ENCODE measurements at places on chromosomes 5 and 9.

DNA sequence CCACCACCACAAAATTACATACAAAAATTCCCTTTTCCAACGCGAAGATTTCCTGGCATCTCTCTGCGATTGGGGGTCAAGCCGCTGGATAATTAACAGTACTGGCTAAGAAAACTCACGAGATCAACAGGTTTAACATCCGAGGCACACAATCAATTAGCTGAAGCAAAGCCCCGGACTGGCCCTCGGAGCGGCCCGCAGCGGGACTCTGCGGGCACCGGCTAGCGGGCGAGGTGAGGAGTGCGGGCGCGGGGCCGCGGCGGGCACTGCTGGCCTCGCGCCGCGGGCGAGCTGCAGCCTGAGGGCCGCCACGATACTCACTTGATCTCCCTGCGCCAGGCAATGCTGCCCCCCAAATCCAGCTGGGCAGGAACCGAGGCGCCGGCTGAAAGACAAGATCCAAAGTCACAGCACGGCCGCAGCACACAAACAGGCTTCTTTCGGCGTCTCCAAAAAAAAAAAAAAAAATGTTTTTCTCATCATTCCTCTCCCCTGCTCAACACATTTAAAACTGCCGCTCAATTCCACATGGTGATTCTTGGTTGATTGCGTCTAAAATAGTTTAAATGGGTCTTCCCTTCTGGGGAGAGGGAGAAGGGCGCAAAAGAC is 210.2 kb downstream of the MEF2C start:
- DNase-seq, result no peak

DNA sequence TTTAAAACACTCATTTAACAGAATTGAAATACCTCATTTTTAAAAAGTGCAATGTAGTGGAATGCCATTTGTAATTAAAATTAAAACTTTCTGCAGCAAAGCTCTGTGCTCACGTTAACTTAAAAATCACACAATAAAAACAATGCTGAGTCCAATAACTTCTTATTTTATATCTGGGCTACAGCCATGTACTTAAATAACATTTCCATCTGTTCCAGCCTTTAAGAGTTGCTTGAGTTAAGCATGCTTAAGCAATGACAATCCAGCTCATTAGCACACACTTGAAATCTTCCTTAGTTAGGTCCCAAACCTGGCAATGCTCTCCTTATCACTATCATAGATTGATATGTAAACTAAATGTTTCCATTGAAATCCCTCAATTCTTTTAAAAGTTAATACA is 132.3 kb upstream of the CDH12 start:
- no peak for DNase-seq

- peak; percentile 27 for DNase-seq
Measured at GRCh38 chr9:136564379-136564988, 18.6 kb upstream of the NOTCH1 start.

DNA sequence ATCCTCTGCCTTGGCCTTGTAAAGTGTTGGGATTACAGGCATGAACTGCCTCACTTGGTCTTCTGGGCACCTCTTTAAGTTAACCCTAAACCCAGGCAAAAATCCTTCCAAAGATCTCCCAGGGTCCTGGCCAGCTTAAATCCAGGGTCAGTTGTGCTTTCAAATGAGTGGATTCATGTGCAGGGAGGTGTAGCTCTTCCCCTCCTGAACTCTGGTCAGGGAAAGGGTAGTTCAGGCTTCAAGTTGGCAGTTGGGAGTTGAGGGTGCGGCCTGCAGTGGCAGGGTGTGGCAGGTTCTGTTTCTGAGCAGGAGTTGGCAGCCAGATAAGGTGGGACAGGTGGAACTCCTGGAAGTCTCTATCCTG is 3.6 kb downstream of the HNRNPAB start:
- DNase-seq, result peak; percentile 19

DNA sequence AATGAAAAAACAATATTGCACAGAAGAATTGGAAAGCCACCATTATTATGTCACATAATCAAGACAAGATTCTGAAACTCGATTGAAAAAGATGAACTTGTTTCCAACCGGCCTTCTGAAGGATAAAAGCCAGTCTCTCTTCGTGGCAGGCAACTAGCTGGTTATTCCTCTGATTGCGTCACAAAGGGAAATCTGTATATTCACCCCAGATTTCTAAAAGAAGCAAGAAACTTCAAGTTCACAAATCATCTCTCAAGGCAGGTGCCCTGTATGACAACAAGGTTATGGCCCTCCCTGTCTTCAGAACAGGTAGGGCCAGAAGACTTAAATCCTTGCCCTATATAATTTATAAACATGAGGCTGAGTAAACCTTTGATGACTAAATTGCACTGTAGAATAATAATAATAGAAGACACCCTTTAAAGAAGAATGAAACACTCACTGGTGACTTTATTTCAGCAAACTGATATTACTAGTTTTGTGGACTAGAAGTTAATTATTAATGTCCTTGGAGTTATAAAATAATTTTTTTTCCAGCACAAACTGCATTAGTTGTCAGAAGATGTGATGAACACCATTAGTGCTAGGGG is 2.9 kb upstream of the KLF4 start:
- no peak for DNase-seq

- DNase-seq, result no peak
Measured at GRCh38 chr5:73821003-73821402, 195.0 kb downstream of the ARHGEF28 start.

DNA sequence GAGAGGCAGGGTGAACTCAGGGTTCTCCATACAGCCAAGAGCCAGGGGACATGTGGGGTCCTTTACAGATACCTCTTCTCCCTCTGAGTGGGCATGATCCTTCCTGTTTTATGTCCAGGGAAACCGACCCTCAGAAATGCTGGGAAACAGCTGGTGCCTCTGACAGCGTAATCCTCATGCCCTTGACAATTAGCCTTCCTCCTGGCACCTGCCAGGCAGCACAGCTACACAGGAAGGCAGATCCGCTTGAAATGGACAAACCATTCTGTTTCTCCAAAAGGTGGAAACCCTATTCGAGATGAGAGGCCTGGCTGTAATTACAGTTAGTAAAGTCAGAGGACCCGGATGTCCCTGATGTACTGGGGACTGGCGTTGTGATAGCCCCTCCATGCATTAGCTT is 7.2 kb downstream of the ERGIC1 start:
- DNase-seq, result no peak

GRCh38 chr5:81856948-81857928 is 106.3 kb upstream of the SSBP2 start:
- DNase-seq, result peak; percentile 46

GRCh38 chr5:135073761-135074345 is 39.8 kb upstream of the PITX1 start:
- no peak for DNase-seq

DNA sequence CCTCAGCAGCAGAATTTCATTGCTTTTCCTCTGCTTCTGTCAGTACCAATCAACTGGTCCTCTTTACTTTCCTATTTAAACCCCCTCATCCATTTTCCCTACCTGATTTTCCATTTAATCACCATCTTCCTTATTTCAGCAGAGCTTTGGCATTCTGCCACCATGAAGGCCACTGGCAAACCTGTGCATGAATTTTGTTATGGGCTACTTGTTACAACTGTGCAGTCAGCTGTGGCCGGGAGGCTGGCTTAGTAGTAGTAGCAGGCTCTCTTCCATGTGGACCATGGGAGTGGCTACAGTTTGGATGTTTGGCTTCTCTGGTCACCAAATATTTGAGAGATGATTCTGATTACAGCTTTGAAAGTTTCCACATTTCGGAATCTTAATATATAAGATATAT is 976.6 kb upstream of the SEMA6A start:
- DNase-seq, result no peak

- no peak for DNase-seq
Measured at GRCh38 chr5:151459680-151460324, 12.4 kb downstream of the SLC36A1 start.

DNA sequence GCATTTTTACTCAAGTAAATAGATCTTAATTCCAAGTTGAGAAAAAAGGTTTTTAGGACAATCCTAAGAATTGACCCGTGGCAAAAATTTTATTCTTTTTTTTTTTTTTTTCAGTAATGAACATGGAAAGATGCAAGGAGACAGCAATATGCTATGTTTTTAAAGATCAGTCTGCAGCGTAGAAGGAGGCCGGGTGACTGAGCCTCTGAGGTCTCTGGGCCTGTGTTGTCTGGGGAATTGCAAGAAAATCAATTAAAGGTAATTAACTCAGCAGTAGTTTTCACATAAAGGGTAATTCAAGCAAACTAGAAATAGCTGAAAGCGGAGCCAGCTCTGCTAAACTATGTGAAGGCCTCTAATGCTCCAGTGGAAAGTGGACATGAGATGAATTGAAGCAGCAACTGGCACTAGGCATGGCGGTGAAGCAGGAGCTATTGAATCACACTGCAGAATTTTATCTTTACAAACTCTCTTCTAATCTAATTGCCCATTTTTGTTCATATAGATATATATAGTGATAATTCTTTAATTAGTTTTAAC is 285.2 kb upstream of the ITGA1 start:
- no peak for DNase-seq

DNA sequence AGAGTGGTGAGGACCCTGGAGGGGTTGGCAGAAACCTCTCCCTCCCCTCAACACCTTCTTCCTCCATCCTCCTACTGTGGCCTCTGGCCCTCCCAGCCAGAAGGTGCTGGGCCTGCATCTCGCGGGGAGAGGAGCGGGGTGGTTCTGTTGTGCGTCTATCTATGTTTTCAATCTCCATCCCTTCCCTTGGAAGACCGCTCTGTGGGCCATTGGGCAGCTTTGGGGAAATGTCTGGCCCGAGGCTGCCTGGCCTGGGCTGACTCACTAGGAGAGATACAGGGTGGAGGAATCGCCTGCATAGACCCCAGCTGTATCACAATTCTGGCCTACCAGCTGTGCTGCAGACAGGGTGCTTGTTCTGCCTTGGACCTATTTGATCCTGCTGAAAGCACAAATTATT is 48.4 kb upstream of the DAB2IP start:
- DNase-seq, result no peak

DNA sequence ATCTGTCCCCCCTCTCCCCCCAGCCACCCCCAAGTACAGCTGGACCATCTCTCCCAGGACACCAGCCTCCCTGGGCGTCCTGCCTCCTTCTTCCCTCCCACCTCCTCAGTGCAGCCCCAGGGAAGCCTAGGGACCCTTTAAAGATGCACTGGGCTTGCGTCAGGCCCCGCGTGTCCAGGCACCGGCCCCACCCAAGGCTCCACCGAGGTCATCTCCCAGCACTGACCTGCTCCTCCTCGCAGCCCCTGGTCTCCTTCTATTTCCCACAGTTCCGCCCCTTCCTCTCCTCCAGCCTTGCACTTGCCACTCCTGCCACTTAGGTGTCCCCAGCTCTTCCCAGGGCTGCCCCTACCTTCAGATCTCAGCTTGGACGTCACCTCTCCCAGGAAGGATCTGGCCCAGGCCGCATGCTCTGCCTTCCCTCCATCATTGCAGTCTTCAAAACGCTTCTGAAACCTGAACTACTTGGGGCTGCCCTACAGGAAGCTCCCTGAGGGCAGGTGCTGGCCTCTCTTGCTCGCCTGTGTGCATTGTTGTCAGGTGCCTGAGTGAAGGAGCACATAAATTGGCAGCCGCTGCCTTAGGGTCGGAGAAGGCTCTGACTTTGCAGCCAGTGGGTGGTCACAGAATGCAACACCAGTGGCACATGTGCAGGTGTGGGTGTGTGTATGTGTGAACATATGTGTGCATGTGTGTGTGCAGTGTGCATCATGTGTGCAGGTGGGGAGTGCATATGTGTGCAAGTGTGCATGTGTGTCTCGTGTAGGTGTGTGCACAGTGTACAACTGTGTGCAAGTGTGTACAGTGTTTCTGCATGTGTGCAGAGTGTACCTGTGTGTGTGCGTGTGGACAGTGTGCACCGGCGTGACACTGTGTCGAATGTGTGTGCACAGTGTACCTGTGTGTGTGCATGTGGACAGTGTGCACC is 152.9 kb downstream of the C9orf50 start:
- no peak for DNase-seq

DNA sequence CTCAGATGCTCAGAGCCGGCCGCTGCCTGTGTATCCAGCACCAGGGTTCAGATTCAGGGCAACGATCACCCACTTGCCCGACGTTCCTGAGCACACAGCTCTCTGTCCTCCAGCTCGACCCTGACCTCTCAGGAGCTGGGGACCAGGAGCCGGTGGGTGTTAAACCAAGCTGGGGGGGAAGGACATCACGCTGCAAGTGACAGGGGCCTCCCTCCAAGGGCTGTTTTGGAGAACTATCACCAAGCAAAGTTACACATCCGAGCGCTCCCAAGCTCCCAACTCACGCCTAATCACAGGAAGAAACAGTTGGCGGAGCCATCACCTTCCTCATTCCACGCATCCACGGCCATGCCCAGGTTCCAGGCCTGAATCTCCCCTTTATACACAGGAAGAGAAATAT is 51.5 kb upstream of the ZNF354A start:
- no peak for DNase-seq

- DNase-seq, result no peak
Measured at GRCh38 chr5:31758803-31759425, 120.0 kb downstream of the PDZD2 start.

DNA sequence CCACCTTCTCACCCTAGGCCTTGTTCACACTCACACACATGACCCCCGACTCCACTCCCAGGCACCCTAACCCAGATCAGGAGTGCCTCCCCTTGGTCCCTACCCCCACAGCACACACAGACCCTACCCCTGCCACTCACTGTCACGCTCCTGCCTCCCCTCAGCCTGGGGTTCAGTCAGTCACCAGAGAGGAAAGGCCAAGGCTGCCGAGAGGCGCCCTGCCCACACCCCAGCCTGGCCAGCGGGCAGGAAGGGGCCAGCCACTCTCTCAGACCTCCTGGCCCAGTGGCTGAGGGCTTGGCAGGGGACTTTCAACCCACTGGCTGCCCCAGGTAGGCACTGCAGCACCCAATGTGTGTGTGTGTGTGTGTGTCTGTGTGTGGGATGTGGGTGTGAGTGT is 122.4 kb upstream of the MVB12B start:
- DNase-seq, result no peak

DNA sequence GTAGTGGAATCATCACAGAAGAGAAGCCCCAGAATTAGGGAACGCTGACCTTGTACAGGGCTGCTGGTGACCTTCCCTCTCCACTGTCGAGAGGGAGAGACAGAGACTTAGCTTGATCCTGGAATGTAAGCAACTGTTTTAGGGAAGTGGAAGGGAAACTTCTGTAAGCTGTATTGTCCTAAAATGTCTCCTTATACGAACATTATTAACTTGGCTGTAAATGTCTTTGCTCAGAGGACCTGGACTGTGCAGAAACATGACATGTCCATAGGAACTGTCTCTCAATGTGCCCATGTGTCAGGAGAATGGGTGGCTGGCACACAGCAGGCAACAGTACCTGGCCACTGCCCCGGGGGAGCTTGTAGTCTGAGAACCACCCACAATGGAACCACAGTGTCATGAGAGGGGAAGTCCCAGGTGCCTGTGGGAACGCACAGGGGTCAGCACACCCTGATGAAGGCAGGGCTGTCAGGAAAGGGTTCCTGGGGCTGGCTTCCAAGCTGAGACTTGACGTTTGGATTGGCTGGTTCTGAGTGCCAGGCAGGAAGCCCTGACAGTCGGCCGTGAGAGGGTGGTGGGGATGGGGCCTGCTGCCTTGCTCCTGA is 34.0 kb downstream of the DAP start:
- DNase-seq, result no peak

- DNase-seq, result no peak
Measured at GRCh38 chr5:16625096-16625495, 8.3 kb upstream of the RETREG1 start.

- DNase-seq, result no peak
Measured at GRCh38 chr5:120509053-120509452, 45.0 kb downstream of the PRR16 start.
